ENCODE measurements at places on chromosomes 3 and 15. TPM values are rescaled to one million over a fixed set of nuclear protein-coding genes. Genes with fewer than 3 reads are reported as not detected.

Gene GXYLT2
- 0.13 TPM for total RNA-seq

Gene LRIG1
- 59.8 TPM for total RNA-seq

Gene SI
- not detected for total RNA-seq

Gene CFAP100
- total RNA-seq = not detected

Gene TNNC1
- not detected for total RNA-seq

Gene RBM15B
- 38.3 TPM for total RNA-seq

Gene MRPL47
- 22.3 TPM for total RNA-seq

Gene SLC28A2
- total RNA-seq = not detected
